Mesenteric fat pad (tissue), 1 donor: ENCODE measurements at places on chromosomes 12 and 14.

- DNase-seq: no peak
Measured at GRCh38 chr12:98369581-98369980, 145.8 kb upstream of the TMPO start.

- no peak for DNase-seq
Measured at GRCh38 chr14:59428581-59429012, 36.6 kb downstream of the GPR135 start.

- DNase-seq: no peak
Measured at GRCh38 chr12:31845613-31846322, 113.4 kb upstream of the RESF1 start.

DNA sequence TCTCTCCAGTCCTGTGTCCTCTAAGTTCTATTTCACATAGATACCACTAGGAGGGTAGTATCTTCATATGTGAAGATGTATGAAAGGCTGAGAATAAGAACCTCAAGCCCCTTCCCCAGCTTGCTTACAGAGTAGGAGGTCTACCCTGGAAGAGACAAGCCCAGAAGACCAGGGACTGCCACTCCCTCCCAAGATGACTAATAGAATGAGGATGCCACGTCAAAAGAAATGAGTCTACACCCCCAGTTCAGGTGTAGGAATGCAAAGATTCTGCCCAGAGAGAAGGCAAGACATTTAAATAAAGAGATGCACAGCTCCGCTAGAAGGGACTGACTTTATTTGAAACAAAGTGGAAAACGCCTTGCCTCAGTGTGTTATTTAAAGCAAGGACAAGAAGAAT is 1006.0 kb upstream of the USP15 start:
- no peak for DNase-seq

GRCh38 chr12:27900920-27901879 is 71.3 kb downstream of the PTHLH start:
- no peak for DNase-seq

DNA sequence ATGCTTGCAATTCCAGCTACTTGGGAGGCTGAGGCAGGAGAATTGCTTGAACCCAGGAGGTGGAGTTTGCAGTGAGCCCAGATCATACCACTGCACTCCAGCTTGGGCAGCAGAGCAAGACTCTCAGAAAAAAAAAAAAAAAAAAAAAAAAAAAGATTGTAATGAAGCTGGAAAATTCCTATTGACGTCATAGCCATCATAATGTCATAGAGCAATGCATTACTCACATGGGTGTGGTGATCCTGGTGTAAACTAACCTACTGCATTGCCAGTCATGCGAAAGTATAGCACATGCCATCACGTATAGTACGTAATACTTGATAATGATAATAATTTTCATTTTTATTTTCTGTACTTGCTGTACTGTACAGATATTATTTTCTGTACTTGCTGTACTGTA is 42.7 kb upstream of the NID2 start:
- no peak for DNase-seq

- no peak for DNase-seq
Measured at GRCh38 chr14:104576970-104577332, 2.6 kb upstream of the C14orf180 start.

DNA sequence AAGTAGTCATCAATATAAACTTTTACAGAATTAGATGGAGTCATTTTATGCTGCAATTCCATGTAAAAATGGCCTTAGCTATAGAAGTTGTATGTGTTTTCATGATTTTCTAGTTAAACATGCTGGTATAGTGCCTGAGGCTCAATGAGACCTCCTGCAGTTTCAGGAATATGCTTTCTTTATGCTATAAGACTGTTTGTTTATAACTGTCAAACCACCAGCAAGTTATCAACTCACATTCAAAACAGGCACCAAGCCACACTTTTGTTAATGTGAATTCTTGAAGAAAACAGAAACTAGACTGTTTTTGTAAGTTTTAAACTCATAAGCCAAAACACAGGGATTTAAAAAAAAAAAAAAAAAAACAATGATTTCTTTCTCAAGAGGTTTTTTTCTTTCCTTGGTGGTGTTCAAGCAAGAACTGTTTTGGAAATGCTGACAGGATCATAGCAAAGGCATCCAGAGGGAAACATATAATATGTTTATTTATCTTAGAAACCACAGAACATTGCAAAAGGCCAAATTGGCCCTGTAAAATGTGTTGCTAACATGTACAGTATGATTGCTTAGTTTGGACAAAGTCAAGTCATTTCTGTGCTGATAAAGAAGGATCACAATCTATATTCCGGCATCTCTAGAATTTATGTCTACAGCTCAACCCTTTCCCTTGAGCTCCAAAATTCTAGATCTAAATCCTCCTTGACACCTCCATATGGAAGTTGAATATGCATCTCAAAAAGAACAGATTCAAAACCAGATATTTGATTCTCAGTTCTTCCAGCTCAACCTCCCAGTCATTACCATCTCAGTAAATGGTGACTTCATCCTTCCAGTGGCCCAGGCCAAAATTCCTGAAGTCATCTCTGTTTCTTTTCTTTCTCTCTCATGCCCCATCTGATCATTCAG is 29.0 kb upstream of the LUM start:
- DNase-seq: no peak
